ENCODE measurements at places on chromosomes 16 and 17.
A peak's percentile ranks its signal among the peaks of the same experiment; 100 is the strongest.

GRCh38 chr16:57023541-57024249, 34.3 kb downstream of the NLRC5 start:
- DNase-seq = peak; percentile 92

- DNase-seq = no peak
Observed at GRCh38 chr16:85681255-85681654, 7.5 kb downstream of the GINS2 start.

- no peak for DNase-seq
Observed at GRCh38 chr16:79253100-79253631, 347.4 kb downstream of the MAF start.

DNA sequence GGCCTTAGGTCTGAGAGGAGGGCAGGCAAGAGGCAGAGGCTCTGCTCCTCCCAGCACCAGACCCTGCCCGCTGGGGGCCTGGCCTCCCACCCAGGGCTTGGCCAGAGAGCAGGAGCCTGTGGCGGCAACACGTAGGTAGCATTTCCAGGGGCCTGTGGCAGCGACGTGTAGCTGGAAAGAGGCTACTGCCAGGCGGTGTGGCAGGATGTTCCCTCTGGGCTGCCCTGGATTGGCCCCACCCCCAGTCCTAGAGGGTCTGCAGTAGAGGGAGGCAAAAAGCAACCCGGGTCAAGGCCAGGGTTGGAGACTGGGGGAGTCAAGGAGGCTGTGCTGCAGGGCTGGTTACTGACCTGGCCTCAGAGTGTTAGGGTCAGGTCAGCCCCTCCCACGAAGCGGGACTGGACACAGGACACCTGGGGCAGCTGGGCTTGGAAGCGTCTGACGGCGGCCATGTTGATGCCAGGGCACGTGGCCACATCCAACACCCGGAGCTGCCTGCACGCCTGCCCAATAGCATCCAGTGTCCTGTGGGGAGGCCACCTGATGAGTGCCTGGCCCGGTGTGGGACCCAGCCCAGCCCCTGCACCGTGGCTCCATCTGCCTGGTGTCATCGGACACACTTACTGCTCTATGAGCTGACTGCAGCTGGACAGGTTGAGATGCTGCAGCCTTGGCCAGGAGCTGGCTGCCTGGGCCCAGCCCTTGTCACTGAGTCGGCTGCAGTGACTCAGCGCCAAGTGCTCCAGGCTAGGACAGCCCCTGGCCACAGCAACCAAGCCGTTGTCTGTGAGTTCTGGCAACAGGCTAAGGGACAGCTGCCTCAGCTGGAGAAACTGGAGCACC, 8.5 kb downstream of the ELMO3 start:
- DNase-seq = no peak

DNA sequence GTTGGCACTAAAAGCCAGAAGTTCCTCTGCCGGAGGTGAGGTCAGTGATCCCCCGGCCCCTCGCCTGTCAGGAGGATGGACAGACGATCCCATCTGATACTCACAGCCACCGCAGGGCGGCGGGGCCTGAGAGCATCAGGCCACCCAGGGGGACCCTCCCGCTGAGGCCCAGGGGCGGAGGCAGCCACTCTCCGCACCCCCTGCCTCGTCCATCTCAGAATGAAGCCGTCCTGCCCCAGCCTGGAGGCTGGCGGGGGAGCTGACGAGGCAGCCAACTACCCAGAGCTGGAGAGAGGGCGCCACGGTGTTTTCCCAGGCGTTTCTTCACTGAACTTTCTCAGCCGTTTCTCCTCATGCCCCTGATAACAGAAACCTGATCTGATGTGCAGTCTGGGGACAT, 22.6 kb downstream of the TPSD1 start:
- no peak for DNase-seq

DNA sequence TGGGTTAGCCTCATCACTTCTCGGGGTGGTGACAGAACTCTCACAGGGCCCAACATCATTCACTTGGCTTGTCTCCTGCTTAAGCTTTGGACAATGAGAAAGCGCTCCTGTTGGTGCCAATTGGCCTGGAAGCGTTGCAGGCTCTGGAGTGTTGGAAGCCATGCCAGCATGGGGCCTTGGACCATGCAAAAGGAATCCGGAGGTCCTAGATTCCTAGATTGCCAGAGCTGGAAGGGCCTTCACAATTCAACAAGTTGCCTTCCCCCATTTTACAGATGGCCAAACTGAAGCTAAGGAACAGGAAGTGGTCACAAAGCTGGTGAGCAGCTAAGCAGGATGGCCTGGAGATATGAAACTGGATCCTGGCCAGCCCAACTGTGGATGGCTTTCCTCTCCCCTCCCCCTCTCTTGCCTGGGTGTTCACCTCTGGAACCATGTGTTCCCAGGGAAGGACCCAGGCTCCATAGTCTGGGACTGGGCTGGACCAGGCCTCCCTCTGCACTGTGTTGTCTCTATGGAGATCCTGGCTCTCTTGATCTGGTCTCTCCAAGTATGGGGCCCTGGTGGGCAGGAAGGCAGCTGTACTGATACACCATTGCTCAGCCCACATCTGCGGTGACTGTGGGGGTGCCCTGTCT, 6.0 kb upstream of the IGFBP4 start:
- DNase-seq = no peak

GRCh38 chr16:56783344-56783743, 53.4 kb downstream of the NUP93 start:
- no peak for DNase-seq

DNA sequence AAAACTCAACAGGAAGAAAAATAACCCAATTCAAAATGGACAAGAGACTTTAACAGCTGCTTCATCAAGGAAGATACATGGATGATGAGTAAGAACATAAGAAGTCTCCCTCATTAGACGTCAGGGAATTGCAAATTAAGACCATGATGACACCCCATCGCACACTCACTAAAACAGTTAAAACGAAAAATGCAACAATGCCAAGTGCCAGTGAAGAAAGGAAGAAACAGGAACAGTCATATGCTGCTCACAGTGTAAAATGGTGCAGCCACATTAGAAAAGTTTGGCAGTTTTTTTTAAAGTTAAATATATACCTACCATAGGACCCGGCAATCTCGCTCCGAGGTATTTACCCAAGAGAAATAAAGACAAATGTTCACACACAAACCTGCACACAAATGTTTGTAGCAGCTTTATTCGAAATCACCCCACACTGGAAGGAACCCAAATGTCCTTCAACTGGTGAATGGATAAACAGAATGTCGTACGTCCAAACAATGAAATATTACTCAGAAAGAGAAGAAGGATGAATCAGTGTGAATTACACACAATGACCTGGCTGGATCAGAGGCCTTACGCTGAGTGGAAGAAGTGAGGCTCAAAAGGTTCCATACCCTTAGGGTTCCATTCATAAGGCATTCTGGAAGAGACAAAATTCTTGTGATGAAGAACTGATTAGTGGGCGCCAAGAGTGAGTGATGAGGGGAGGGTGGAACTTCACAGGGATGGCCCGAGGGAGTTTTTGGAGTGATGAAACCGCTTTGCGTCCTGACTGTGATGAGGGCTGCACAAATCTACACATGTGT, 110.3 kb downstream of the C16orf95 start:
- DNase-seq = no peak

- DNase-seq = no peak
Observed at GRCh38 chr17:81608605-81609004, 28.3 kb downstream of the NPLOC4 start.

All from naive thymus-derived CD8-positive, alpha-beta T cell (primary cell).